ENCODE measurements at places on chromosomes 2 and 18.

- DNase-seq: no peak
Measured at GRCh38 chr2:5720426-5720825, 28.2 kb downstream of the SOX11 start.

- DNase-seq: no peak
Measured at GRCh38 chr2:19574778-19575260, 216.4 kb upstream of the OSR1 start.

DNA sequence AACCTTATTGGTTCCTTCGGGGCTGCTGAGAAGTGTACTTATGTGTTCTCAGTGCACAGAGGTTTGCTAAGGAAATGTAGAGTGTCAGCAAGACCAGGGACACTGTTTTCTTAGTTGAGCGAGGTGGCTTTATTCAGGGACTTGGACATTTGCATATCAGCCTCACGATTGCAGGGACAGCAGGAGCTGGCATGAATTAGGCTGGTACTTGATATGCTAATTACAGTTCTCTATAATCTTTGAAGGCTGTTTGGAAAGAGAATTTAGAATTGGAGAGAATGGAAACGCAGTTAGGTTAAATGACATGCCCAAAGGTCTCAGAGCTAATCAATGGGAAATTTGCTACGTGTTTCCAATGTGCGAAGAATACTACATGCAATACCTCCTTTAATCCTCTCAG is 18.7 kb upstream of the MTCL1 start:
- no peak for DNase-seq

GRCh38 chr2:196279541-196279940 is 108.2 kb upstream of the STK17B start:
- no peak for DNase-seq

DNA sequence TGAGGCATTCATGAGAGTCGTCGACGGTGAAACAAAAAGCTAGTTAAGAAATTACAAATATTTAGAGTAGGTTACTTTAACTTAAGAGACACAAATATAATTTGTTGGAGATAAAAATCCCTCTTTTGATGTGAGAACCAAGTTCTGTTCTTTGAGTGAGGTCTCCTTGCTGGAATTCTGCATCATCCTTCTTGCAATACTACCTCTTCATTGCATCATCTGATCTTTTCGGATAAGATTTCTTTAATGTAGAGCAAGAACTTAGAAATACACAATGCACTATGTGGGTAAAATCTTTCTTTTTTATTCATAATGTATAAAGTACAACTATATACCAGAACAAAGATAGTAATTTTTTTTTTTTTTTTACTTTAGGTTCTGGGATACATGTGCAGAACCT is 118.4 kb downstream of the ARL4C start:
- no peak for DNase-seq

GRCh38 chr2:15939556-15939853 is 845 bp upstream of the MYCN start:
- no peak for DNase-seq
